ENCODE measurements at places on chromosomes 12 and 14.
A peak's percentile ranks its signal among the peaks of the same experiment; 100 is the strongest.

GRCh38 chr12:88362439-88362838, 217.8 kb downstream of the KITLG start:
- no peak for DNase-seq

- no peak for DNase-seq
These were observed 150.6 kb downstream of the BCAT1 start for GRCh38 chr12:24798335-24798734.

GRCh38 chr12:2261708-2262107, 208.9 kb downstream of the CACNA1C start:
- DNase-seq, result no peak

DNA sequence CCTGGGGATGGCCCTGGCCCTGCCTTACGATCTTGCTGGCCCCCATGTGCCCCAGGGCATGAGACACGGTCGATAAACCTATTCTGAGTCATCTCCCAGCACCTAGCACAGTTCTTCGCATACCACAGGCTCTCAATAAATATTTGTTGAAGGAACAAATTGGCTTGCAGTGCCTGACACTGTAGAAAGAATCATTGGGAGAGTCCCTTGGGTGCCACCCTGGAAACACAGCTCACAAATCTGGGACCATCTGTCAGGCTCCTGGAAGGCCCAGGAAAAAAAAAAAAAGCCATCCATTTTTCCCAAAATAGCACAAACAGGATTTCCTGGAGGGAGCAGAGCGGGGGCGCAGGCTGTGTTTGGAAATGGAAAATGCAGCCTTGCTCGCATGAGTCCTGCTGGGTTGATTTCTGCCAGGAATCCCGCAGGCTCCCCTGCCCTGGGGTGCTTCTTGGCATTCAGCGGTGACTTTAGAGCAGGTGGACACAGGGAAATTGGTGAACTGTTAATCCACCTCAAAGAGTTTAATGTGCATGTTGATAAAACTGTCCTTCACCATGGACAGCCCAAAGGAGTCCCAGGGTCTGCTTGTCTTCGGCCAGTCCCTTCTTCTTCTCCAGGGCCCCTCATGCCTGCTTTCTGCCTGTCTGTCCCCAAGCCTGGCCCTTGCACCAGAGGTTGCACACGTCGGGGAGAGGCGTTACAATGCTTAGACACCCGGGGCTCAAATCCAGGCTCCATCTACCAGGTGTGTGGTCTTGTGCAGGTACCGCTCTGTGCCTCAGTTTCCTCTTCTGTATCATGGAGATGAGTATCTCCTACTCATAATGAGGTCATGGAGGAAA, 106.1 kb upstream of the RFLNA start:
- no peak for DNase-seq

DNA sequence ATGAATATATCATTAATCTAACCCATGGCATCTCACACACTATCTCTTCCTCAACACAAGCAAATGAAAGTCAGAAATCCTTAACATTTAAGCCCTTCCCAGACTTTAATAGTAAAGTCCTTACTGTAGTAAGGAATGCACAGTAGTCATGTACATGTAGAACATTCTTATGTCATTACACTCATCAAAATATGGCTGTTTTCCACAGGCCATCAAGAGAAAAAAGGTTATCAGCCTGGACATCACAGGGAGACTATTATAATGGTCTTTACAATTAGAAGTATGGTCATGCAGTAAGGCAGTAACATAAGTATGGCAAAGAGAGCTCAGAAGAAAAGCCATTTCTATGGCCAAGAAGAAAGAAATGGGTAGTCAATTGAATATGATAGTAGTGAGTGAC, 121.2 kb downstream of the SLC6A15 start:
- DNase-seq, result no peak

DNA sequence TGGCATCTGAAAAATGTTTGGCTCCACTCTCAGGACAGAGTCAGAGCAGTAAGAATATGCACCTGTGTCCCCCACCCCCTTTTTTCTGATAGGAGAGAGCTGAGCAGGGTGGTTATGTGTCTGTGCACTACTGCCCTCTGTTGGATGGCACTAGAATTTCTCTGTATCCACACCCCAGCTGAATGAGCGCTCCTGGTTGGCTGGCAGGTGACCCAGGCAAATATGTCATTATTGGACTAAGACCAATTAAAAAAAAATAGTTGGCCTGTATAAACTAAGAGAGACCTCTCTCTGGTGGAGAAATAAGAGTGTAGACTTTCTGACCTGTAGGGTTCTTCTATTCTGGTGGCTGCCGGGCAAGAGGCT, 107.0 kb downstream of the PTCSC3 start:
- DNase-seq, result peak; percentile 66

- no peak for DNase-seq
These were observed 519.9 kb downstream of the C12orf50 start for GRCh38 chr12:87509237-87509820.

- DNase-seq, result no peak
These were observed 96.0 kb upstream of the MAX start for GRCh38 chr14:65198346-65198745.

- no peak for DNase-seq
These were observed 23.1 kb upstream of the BCL2L14 start for GRCh38 chr12:12047682-12048081.

GRCh38 chr14:99415496-99416281, 65.0 kb downstream of the SETD3 start:
- DNase-seq, result peak; percentile 87

DNA sequence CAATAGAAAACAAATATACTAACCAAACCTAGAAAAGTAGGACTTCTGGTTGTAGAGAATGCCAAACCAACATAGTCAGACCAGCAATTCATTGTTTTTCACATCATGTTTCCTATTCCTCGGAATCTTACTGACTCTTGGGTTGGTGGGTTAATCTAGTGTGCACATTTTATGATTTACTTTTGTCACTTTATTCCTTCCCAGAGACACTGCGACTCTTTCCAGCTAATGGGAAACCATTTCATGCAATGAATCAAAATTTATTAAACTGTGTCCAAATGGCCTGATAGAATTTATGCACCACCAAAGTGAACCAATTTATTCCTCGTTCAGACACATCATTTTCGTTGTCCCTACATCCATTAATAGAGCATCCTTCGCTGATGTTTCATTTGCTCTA, 464.9 kb downstream of the RPS29 start:
- no peak for DNase-seq

- no peak for DNase-seq
These were observed 1.2 kb downstream of the PXN start for GRCh38 chr12:120264086-120264903.

- peak; percentile 77 for DNase-seq
These were observed 6.2 kb downstream of the DUSP6 start for GRCh38 chr12:89345830-89346740.

DNA sequence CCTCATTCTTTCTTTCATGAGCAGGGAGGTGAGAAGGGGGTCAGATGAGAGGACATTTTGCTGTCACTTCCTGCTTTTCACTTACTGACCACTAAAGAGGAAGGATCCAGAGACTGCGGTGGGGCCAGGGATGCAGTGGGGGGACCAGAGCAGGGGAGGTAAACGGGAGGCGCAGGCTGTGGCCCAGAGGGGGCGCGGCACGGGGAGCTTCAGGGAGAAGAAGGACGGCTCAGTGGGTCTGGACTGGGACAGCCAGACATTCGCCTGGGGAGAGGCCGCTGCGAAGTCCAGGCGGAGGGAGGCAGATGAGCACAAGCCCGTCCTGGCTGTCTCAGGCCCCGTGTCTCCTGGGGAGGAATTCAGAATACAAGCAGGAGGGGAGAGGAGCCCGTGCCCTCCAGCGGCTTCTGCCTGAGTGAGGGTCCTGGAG, 41.2 kb downstream of the SLC6A12 start:
- no peak for DNase-seq

- peak; percentile 46 for DNase-seq
These were observed 536.3 kb upstream of the CCDC196 start for GRCh38 chr14:65949711-65950516.

- no peak for DNase-seq
These were observed 46.2 kb downstream of the GALNT9 start for GRCh38 chr12:132282950-132283771.

DNA sequence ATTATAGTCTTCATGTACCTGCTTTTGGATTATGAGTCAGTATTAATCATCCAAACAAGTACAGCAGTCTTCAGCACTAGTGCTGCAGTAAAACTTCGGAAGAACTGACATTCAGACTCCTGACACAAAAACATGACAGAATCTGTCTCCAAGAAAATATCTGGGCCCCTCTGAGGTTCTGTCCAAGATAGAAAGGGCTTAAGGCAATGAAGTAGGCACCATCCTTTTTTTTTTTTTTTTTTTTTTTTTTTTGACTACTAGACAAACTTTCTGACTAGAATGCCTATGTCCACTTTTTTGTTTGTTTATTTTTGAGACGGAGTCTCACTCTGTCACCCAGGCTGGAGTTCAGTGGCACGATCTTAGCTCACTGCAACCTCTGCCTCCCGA, 112.5 kb downstream of the MED13L start:
- DNase-seq, result no peak

DNA sequence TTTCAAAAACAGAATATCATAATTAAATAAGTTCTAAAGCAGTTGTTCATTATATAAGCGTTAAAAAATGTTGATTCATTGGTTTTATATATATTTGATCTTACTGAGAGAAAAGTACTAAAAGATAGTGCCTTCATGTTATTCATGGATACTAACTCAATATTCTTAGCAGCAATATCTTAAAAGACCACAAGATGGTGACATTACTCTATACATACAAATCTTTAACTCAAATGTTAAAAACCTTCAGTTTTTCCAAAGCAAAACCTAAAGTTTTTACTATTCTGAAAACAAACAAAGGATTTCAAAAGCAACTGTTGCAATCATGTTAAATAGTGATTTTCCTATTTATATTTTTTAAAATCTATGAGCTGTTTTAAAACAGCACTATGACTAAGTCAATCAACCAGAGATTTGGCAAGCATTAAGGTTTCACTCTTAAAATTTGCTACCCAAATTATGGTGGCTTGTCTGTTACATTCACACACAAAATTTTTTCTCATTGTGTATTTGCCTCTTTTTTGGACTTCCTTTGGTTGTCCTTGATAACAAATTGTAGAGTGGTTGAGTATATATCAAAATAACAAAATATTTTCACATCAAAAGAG, 50.1 kb upstream of the RERGL start:
- peak; percentile 11 for DNase-seq

GRCh38 chr12:95532851-95533250, 18.4 kb downstream of the USP44 start:
- no peak for DNase-seq

DNA sequence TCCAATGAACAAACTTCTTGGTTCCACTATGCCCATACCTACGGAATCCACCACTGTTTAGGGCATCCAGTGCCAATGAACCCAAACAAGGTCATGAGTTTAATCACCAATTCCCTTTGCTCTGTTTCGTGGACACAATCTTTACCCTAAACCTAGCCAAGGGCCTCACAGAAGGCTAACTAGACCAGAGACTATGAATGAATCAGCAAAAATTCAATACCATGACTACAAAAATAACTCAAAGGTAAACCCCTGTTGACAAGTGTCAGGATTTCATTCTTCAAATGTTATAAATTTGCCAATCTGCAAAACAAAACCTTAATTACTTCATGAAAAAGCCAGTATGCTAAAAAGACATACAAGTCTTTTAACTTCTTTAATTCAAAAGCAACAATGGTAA, 96.7 kb downstream of the CEP128 start:
- no peak for DNase-seq

- no peak for DNase-seq
These were observed 26.7 kb downstream of the DCP1B start for GRCh38 chr12:1977588-1977987.

DNA sequence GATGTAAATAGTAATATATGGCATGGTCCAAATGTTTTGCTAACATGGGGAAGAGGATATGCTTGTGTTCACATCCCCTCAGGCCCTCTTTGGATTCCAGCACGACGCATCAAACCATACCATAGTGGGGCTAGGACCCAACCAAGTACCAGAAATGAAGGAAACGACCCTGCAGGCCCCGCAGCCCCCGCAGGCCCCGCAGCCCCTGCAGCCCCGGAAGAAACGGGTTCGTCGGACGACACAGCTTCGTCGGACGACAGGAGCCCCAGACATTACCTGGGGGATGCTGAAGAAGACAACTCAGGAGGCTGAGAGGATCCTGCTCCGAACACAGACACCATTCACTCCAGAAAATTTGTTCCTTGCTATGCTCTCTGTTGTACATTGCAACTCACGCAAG, 119.9 kb downstream of the PPHLN1 start:
- DNase-seq, result no peak

GRCh38 chr14:68622856-68623255, 170.0 kb downstream of the ZFP36L1 start:
- DNase-seq, result no peak

DNA sequence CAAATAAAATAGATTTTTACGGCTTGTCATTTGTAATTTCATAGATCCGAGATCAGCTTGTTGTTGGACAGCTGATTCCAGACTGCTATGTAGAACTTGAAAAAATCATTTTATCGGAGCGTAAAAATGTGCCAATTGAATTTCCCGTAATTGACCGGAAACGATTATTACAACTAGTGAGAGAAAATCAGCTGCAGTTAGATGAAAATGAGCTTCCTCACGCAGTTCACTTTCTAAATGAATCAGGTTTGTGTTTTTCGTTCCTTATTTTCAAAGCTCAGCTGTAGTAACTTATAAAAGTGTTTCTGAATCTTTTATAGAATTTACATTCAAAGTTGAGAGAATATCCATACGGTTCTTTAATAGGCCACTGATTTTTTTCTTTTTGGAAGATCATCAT, 89.1 kb downstream of the LRRK2 start:
- no peak for DNase-seq

DNA sequence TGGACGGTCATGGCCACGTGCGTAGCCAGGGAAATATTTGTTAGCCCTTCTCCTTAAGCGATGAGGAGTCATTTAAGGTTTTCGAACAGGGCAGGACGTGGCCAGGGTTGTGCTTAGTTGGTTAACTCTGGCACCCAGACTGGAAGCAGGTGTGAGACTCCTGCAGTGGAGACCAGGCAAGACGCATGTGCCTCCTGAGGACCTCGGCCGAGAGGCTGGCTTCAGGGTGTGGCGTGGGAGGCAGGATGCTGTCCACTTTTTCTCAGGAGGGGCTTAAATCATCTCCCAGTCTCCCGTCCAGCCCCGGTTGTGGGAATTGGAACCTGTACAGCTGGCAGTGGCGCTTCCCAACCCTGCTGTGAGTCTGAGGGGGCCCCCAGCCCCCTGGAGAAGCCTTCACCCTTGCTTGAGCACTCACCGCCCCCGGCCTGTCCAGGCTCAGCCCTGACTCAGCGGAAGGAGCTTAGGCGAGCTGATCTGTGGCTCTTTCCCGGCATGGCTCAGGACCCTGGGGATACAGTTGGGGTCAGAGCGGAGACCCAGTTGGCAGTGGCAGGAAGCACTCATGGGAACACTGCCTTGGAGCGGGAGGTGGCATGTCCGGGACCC, 46.3 kb upstream of the TSPAN9 start:
- DNase-seq, result no peak

Measured in NCI-H526 (cell line).